Natural killer cell (primary cell): ENCODE measurements at places on chromosomes 3 and 15. TPM values are rescaled to one million over a fixed set of nuclear protein-coding genes. Genes with fewer than 3 reads are reported as not detected.

- peaks cover 35% of the 10 kb centered on the region for H3K4me1 ChIP-seq
- no peak overlapping the region for H3K4me3 ChIP-seq
- no peak overlapping the region for H3K27ac ChIP-seq
- H3K36me3 ChIP-seq, result no peaks in the 10 kb centered on the region
These were observed 3.3 kb upstream of the ITPKA start for GRCh38 chr15:41490355-41490754.

TLR9 gene
- total RNA-seq, result 0.21 TPM

GRCh38 chr15:50906954-50907600 lies 1.4 kb upstream of the AP4E1 start:
- peaks cover 20% of the 10 kb centered on the region for H3K4me1 ChIP-seq
- peak overlapping the region; percentile 91 for H3K27ac ChIP-seq
- peak; percentile 95 for DNase-seq
- H3K36me3 ChIP-seq, result peaks cover 2% of the 10 kb centered on the region
- no peaks in the 10 kb centered on the region for H3K27me3 ChIP-seq
- peak overlapping the region; percentile 94 for H3K4me3 ChIP-seq

ZNF660 gene
- 7.7 TPM for total RNA-seq

GRCh38 chr3:191216510-191216909 lies 17.5 kb downstream of the OSTN start:
- no peaks in the 10 kb centered on the region for H3K27me3 ChIP-seq
- H3K4me1 ChIP-seq, result no peaks in the 10 kb centered on the region
- no peak for DNase-seq
- no peaks in the 10 kb centered on the region for H3K36me3 ChIP-seq
- H3K27ac ChIP-seq, result no peak overlapping the region
